ENCODE measurements at places on chromosomes 7 and 10.

DNA sequence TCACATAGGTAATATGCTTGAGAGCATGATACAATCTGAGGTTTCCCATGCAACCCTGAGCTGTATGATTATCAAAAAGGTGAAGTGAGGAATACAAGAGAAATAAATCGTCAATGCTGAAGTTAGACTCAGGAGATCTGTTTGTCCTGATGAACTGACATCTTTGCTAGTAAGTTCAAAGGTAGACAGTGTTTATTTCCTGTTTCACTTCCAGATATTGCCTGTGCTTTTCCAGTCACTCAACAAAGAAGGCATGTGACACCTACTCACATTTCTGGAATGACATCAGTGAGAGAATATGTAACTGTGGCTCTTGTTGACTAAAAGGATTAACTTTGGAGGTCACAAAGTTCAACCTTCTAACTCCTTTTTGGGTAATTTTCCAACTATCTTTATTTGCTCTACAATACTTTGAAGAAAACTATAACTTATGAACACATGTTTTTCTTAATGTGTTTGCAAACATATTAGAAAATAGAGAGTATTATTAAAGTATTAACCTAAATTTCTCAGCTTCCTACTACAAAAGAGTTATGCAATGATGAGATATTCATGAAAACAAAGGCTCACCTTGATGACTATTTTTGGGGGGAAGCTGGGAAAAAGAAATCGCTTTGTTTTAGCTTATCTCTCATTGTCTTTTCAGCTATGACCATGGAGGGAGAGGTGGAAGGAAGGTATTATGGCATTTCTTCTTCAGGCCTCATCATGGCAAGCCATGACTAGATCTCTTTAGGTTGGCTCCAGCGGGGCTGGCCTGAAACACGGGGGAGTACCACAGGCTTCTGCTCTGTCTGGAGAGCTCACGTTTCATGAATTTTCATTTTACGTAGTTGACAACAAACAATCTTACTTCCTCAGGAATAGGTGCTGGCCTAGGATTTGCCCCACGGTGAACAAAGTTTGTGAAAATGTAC is 214.7 kb upstream of the SLC26A5 start:
- DNase-seq: no peak

- no peak for DNase-seq
Observed at GRCh38 chr7:5572439-5572838, 148.8 kb upstream of the TNRC18 start.

DNA sequence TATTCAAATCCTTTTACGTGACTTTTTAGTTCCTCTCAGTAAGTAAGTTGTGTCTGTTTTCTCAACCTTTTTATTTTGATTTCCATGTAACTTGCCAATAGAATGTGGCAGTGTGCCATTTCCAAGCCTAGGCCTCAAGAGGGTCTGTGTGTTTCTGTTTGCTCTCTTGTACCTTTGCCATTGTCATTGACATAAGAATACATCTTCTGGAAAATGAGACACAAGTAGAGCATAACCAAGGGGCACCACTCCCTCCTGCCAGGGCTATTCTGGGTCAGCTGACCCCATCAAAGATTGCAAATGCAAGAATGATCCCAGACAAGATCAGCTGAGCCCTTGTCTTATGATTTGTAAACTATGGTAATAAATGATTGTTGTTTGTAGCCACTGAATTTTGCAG is 524.0 kb downstream of the IPMK start:
- DNase-seq: no peak

- no peak for DNase-seq
Observed at GRCh38 chr7:147509035-147509501, 1081.5 kb upstream of the C7orf33 start.

GRCh38 chr10:77179015-77179695 is 458.5 kb downstream of the KCNMA1 start:
- DNase-seq: peak; percentile 90

DNA sequence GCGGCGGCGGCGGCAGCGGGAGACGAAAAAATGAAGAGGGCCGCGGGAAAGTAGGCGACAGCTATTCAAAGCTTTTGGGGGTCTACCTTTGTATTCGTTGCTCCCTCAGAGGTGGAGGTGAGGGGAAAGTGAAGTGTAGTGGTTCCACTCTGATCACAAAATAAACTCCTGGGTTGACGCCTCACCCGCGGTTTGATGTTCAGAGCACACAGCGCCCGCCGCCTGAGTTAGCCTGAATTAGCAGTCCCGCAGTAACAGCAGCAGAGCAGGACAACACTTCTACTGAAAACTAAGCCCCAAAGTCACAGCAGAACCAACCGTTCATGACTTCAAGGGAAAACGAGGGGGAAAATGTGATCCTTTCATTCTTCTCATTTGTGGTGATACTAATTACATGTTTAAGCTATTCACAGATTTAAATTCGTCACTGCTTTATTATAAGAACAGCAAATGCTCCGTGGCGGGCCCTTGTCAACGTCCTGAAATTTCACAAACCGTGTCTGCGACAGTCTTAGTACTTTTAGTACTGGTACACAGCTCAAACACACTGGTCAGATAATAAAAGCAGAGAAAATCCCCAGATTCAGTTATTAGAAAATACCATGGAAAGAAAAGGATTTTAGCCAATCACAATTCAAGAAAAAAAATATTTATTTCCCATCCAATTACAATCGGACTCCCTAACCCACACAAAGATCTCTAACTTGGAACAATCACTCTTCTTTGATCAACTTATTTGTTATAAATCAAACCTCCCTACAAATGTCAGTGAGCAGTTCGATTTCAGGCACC is 563 bp upstream of the JMJD1C start:
- DNase-seq: peak; percentile 21

DNA sequence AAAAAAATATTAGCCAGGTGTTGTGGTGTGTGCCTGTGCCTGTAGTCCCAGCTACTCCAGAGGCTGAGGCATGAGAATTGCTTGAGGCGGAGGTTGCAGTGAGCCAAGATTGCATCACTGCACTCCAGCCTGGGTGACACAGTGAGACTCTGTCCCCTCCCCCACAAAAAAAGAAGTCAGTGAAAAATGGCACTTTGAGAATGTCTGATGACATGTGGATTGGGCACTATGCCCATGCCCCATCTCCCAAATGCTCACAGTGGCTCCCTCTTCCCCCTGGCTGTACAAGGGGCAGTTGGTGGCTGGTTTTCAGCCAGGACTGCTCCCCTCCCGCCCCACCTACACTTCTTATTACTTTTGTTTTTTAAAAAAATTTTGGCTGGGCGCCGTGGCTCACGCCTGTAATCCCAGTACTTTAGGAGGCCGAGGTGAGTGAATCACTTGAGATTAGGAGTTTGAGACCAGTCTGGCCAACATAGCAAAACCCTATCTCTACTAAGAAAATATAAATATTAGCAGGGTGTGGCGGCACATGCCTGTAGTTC is 26.1 kb downstream of the IL15RA start:
- peak; percentile 63 for DNase-seq

DNA sequence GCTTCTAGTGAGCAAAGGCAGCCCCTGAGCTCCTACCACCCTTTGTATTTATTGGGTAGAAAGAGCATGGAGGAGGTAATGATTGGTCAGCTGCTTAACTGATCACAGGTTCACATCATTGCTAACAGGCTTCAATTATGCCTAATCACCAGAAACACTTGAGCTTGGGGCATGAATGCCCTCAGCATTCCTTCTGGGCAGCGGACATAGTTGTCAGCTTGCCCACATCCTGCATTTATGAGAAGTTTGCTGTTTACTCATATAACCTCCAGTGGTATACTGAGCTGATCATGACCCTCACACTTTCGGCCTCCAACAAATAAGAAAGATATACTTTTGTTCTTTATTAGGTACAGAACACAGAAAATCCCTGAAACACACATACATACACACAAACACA is 140.3 kb upstream of the ODAD2 start:
- peak; percentile 75 for DNase-seq

DNA sequence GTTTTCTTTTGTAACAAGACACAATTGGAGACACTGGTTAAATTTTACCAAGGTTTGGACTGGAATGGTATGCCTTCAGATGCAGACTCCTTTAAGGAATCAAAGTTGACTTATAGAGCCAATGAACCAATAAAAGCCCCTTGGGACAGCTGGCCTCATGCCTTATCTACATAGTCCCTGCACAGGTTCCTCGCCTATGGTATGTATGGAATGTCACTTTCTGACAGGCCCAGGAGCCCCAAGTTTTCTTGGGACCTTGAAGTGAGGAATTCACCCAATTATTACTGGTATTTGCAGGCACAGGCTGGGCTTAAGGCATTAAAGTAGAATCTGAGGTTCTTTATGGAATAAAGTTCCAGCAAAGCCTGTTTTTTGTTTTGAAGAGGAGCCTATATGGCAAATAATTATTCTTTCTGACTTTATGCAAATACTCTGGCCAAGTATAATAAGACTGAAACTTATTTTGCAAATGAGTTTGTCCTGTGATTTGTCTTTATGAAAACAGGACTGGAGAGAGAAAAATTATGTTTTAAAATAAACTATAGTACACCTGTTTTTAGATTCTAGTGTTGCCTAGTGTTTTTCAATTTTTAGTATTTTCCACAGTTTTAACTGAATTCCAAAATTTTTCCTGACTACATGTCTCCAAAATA is 24.1 kb upstream of the DNMBP start:
- no peak for DNase-seq

DNA sequence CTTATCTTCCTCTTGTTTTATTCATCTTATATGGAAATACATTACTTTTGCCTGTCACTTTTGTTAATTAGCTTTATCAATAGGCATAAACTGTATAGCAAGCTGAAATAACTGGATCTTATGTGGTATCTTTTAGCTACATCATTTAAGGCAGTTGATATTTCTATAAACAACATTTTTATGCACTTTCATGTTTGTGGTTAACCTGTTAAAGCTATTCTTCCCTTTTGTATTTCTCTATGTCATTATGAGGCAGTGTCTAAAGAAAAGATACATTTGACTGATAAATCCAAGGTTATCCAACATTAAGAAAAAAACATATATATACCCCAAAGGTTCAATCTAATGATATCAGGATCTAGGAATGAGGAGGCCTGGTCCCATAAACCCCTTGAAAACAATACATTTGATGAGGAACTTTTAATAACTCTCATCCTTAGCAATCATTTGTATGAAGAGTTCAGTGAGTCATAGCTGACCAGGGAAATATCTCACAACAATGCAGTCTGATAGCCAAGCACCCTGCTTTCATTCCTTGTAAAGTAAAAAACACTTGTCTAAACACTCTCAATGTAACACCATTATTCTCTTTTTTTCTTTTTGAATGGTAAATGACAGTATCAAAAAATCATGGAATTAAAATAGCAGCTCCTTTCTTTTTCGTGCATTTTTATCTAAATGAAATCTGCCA is 300.9 kb downstream of the NEBL start:
- DNase-seq: peak; percentile 27

GRCh38 chr10:77320971-77321471 is 316.6 kb downstream of the KCNMA1 start:
- peak; percentile 16 for DNase-seq

GRCh38 chr7:46068159-46068558 is 147.1 kb upstream of the IGFBP3 start:
- no peak for DNase-seq

- DNase-seq: no peak
Observed at GRCh38 chr7:131328377-131329175, 900 bp downstream of the MKLN1 start.
